ENCODE measurements at places on chromosomes 4 and X. TPM values are rescaled to one million over a fixed set of nuclear protein-coding genes. Genes with fewer than 3 reads are reported as not detected.

Gene SSX2B
- total RNA-seq = not detected

Gene PNCK
- total RNA-seq = 0.64 TPM

Gene PAGE2
- not detected for total RNA-seq

Gene TMEM47
- 0.16 TPM for total RNA-seq

Gene GYG2
- total RNA-seq = 71.4 TPM

Gene PDLIM3
- total RNA-seq = 73.2 TPM

Gene SPANXA1
- 0.43 TPM for total RNA-seq

Gene ARHGEF6
- total RNA-seq = 3.3 TPM

Gene CRMP1
- total RNA-seq = 0.72 TPM

DNA sequence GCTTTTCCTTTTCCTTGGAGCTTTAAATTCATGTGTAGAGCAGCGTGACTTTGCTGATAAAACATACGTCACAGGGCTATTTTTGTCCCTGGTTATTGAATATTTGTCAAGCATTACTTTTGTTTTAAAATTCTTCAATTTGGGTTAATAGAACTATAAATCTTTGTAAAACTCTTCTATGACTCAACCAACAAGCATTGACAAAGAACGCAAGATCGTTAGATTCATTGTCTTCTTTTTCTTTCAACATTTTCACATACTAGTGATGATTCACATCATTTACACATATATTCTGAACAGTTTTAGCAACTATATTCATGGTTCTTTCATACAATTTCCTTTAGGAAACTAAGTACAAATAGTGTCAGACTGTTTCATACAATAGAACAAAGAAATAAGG lies 72.0 kb upstream of the GPM6A start:
- DNase-seq = no peak

- no peak for DNase-seq
Observed at GRCh38 chr4:8939840-8940742, 68.5 kb upstream of the HMX1 start.

DNA sequence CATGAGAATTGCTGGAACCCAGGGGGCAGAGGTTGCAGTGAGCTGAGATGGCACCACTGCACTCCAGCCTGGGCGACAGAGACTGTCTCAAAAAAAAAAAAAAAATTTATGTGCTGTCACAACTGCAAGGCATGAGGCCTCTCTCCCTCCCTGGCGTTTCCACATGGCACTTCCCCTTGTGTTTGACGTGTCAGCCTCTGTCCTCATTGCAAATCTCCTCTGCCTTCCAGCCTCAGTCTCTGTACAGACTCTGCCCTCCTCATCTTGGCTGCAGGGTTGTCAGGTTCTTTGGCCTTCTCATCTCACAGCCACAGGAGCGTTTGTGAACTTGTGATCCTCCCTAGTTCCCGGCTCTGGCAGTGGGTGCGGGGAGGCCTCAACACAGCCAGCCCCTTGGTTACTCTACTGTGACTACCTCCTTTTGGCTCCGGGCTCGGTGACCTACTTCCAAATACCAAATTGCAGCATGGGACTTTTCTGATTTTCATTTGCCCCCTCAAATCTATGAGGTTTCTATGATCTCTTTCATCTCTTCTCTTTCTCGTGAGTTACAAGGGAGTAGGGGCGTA lies 250.0 kb downstream of the CBR4 start:
- no peak for DNase-seq

GRCh38 chr4:40246011-40246900 lies 49.4 kb downstream of the RHOH start:
- DNase-seq = no peak

DNA sequence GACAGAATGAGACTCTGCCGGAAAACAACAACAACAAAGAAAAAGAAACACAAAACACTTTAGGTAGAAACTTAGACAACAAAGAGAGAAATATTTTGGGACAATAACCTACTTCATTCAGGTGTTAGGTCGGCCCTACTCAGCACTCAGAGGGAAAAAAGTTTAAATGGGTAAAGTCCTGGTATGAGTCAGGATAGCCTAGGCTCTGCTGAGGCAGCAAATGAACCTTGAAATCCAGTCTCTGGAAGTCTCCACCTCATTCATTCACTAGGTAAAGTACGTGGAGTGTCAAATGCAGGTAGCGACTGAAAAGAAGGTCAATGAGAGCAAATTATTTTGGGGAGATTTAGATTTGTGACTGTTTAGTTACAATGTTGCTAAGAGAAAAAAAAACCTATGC lies 127.4 kb downstream of the FHDC1 start:
- no peak for DNase-seq

DNA sequence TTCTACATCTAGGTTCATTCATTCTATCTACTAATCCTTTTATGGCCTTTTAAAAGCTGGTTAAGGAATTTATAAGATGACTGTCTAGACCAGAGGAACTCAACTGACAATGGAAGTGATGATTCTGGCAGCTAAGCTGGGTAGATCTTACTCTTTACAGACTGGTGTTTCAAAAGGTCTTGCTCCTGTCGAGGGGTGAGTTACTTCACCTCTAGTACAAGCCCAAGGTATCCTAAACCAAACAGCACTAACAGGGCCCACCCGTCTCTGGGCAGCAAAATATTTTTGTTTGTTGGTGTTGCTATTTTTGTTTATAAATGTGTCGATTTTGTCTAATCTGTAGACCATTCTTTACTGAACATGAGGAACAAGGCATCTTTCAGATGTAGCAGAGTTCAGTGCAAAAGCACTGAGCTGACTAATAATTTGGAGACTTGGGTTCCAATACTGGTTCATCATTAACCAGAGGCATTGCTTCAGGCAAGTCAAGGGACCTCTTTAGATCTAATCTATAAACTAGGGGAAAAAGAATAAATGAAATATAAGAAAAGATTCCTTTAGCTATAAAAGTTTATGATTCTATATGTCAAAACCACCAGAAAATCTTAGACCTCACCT lies 90.3 kb upstream of the FRG1 start:
- DNase-seq = no peak

DNA sequence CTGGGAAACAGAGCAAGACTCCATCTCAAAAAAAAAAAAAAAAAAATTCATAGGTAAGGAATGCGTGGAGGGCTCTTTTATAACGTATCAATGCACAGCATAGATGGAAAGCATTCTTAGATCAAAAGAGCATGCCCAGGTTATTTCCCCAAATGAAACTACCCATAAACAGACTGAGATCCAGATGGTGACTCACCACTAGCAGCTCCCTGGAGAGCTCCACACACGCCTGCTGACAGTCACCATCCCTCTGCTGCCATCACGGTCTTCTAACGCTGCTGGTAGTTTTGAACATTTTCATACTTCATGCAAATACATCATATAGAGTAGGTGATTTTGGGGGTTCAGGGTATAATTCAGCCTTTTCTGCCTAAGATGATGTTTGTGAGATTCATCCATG lies 136.9 kb downstream of the ASMT start:
- DNase-seq = no peak

DNA sequence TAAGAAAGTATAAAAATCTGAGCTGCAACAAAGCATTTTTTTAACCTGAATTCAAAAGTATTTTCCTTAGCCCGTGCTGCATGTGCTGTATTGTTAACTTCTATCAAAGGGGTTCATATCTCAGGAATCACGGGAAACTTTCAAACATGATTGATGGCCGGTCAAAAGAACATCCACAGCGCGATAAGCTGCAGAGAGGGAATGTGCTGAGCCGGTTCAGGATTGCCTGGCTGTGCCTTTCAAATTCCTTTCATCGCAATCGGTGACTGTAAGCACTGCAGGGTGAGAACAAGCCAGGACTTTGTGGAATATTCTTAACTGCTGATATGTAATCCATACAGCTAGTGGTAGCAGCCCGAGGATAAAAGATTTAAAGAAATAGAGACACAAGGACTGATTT lies 210.9 kb upstream of the NOCT start:
- no peak for DNase-seq

DNA sequence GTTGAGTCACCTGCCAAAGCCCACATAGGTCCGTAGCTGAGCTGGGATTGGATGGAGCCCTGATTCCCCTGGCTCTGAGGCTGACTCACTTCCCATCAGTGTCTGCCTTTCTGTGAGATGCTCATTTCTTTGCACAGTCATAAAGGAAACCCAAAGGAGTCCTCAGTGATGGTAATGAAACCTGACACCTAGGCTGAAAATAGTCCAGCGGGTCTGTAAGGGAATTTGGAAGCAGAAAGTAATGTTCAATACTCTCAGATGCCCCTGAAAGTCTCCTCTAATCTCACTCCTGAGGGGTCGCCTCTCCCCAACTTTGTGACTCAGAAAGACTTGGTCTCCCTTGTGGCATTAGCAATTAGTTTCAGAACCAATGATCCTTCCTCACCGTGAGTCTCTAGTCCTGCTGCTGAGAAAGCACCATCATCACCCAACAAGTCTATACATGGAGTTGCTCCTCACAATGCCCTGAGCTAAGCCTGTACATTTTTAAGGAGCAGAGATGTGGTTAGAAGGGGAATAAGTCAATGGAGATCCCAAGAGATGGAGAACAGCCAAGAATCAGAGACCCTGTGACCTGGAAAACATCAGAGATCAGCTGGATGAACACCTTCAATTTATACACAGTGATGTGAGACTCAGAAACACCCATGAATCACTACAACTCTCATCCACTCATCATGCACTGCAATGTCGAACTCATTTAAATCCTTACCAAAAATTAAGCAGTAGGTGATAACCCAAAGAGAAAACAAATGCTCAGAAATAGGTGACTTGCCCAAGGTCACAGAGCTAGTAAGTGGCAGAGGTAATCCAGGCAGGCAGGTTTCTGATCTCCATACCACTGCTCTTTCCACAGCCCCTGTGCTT lies 219.0 kb upstream of the CPEB2 start:
- no peak for DNase-seq

- DNase-seq = no peak
Observed at GRCh38 chr4:174036576-174036975, 246.9 kb downstream of the FBXO8 start.

DNA sequence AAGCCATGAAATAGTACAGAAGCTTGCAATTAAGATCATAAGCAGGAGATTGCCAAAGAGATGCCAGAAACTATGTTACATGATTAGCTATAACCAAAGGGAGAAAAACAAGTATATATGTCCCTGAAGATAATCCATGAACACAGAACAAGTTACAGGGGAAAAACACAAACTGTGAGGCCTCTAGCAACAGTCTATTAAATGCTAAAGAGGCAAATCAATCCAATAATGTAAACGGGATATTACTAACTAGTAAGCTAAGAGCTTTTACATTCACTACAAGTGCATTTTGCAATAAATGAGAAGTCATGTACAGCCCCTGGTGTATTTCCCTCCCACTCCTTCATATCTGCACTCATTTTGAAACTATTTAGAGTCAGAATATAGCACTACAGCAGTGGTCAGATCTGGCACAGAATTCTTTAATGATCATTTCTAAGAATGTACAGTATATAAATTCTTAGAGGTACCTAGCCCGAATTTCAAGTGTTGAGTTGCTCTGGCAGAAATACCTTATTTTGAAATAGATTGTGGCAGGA lies 449.8 kb upstream of the SMIM31 start:
- DNase-seq = no peak

GRCh38 chrX:39955625-39956024 lies 142.1 kb downstream of the BCOR start:
- DNase-seq = peak; percentile 33

- DNase-seq = peak; percentile 71
Observed at GRCh38 chrX:135596495-135596894, 76.0 kb downstream of the INTS6L start.

- no peak for DNase-seq
Observed at GRCh38 chr4:39565878-39566600, 38.8 kb upstream of the UGDH start.

DNA sequence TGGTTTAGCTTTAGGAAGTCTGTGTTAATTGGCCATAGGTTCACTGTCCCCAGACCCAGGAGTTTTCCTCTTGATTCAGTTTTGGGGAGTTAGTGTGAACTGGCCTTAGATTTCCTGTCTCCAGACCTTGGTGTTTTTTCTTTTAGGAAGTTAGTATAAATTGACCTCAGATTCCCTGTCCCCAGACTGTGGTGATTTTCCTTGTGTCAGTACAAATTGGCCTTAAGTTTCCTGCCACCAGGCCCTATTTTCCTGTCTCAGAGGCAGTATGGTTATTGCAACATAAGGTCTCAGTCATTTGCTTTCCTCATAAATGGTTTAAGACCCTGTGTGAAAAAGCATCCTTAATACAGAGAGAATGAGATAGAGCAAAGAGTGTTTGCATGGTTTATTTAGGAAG lies 595.8 kb downstream of the NLGN4X start:
- DNase-seq = no peak

DNA sequence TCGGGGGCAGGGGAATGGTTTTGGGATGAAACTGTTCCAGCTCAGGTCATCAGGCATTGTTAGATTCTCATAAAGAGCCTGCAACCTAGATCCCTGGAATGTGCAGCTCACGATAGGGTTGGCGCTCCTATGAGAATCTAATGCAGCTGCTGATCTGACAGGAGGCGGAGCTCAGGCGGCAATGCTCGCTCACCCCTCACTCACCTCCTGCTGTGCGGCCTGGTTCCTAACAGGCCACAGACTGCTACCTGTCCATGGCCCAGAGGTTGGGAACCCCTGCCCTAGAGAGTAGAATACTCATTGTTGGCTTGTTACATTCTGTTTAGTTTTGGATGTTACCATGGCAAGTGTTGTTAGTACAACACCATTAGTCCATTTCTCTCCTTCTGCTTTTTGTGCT lies 40.8 kb upstream of the STX18 start:
- no peak for DNase-seq

DNA sequence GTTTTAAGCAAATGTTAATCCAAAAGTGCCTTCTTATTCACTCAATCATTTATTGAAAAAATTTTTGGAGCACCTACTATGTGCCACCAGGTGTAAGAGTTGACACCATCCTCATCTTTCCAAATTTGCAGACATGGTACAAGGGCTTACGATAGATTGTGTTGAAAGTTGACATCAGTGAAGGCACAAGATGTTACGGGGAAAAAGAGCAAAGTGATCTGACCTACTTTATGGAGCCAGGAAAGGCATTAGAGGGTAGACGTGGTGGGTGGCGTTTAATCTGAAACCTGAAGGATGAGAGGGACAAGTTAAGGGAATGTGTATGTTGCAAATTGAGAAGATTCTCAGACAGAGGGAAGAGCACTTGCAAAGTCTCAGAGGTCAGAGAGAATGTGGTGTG lies 167.8 kb upstream of the HAND2 start:
- no peak for DNase-seq

DNA sequence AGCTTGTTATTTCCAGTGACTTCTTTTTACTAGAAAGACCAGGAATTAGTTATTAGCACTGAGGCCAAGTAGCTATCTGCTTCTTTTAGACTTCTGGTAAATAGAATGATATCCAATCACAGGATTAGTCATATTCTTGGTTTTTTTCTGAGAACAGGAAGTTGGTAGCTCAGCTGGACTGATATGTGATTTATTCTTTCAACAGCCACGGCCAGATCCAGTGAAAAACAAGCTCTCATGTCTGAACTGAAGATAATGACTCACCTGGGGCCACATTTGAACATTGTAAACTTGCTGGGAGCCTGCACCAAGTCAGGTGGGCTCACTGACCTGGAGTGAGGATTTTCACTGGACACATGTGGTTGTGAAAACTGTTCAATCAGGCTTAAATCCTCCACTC lies 48.6 kb downstream of the PDGFRA start:
- DNase-seq = no peak

GRCh38 chrX:38960137-38960536 lies 158.9 kb downstream of the MID1IP1 start:
- DNase-seq = no peak
